GM23248 (cell line): ENCODE measurements at places on chromosomes 13 and 19. TPM values are rescaled to one million over a fixed set of nuclear protein-coding genes. Genes with fewer than 3 reads are reported as not detected.

DNA sequence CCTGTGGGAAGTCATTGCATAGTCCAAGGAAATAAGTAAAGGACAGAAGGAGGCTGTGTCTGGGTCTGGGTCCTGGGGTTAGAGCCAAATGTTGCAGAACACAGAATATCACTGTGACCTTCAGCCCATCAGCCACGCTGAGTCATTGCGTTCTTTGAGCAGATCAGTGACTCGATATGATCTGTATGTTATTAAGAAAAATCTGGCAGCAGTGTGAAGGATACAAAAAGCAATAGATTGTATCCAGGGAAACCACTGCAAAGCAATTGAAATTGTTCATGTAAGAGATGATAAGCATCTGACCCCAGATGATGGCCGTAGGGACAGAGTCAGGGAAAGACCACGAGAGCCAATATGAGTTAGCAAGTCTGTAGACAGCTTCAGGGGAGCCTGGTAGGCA is 1575.1 kb upstream of the SLC10A2 start:
- DNase-seq = no peak

DNA sequence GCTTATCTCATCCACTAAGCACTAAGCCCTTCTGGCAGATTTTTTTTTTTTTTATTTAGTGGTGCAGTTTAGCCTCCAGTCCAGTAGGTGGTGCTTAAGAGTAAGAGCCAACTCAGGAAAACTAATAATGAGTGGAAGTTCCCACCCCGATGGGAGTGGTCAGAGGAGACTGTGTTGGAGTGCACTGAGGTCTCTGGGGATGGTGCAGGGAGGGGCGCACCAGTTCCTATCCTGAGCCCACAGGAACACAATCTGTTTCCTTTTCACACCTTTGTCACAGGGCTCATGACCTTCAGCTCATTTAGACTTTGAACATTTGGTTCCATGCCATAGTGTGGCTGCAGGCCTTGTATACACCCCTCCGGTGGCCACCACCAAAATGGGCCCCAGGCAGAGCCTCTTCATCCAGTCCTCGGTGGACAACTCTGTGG is 367.4 kb downstream of the SPRY2 start:
- DNase-seq = peak; percentile 24

GRCh38 chr13:76481738-76482137 is 404.5 kb downstream of the KCTD12 start:
- no peak for DNase-seq

GRCh38 chr13:32878163-32878562 is 138.1 kb upstream of the KL start:
- DNase-seq = peak; percentile 53

- peak; percentile 76 for DNase-seq
Measured at GRCh38 chr13:106033659-106034058, 501.8 kb downstream of the EFNB2 start.

RPL18 gene
- polyA plus RNA-seq = 659 and 663 TPM in 2 replicates

SEMA6B gene
- polyA plus RNA-seq = 0.19 TPM in 1 of 2 replicates, not detected in the other

DNA sequence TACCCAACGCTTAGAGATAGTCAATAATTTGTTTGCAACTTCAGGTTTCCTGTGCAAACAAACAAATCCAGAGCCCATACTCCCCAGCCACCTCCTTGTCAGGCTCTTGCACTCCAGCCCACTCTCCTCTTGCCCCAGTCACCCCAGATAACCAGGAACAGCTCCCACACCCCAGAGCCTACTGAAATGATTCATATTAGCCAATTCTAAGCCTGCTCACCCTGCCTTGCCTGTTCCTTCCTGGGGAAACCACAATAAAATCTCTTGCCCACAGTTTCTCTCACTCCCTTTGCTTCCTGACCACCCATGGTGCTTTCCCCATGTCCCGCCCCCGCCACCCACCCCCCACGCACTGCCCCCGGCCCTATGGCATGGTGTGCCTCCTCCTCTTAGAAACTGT is 3.8 kb upstream of the ACTL9 start:
- no peak for DNase-seq

DNA sequence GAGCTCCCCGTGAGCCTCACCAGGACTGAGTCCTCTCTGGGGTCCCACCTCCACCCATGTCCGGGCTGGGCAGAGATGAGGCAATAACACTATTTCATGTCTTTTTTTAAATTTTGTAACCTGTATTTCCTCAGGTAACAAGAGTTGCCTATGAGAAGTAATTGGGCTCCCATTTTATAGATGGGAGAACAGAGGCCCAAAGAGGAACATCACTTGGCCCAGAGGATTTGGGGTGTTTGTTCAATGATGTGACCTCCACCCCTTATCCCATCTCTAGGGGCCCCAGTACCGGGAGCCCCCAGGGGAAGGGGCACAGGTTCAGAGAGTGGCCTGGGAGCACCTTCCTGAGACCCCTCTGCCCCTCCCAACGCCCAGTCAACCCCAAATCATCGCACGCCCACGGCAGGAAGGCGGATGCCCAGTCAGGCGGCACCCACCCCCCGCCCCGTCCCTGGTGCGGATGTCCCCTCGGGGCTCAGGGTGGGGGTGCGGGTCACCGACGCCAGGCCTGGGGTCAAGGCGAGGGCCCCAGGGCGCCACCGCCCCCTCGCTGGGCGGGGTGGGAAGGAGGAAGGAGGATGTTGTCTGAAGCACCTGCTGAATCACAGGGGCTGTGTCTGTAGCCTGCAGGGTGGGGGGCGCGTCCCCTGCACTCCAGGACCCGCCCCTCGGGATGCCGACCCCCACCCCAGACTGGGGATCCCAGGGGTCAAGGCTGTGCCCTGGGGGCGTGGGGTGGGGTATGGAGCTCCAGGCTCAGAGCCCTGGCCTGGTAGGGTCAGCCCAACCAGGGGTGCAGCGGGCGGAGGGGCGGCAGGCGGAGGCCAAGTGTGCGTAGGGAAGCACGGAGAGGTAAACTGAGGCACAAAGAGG is 9.0 kb upstream of the CIRBP start:
- DNase-seq = peak; percentile 67

KLK14 gene
- polyA plus RNA-seq = not detected in 2 replicates

CCL25 gene
- polyA plus RNA-seq = not detected in 2 replicates

DNA sequence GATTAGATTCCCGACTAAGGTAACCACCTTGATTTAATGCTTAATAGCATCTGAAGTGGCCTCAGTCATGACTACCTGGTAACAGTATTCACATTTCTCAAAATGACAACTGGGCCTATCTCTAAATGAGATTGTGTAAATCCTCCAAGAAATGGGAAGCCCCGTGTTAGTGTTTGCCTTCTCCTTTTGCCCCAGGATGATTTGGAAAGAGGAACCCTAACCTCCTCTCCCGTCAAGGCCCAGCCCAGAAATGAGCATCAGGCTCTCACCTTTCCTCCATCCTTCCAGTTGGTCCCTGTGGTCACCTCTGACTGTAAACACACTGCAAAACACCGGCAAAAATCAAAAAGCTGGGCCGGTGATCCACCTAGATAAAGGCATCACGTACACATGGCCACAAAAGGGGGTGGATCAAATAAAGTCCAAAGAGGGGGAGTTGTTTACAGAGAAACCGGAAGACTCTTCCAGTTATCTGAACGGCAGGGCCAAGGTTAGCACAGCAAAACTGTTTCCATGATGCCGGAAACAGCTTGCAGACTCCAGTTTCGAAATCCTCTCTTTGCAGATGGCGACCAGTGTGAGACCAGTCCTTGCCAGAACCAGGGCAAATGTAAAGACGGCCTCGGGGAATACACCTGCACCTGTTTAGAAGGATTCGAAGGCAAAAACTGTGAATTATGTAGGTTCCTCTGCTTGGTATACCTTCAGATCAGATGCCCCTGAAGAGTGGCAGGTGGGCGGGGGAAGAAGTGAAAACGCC is 16.4 kb downstream of the F10 start:
- no peak for DNase-seq

POMP gene
- polyA plus RNA-seq = 329 and 335 TPM in 2 replicates

GRCh38 chr13:45280011-45280410 is 61.0 kb downstream of the TPT1 start:
- DNase-seq = no peak

GRCh38 chr19:30146346-30146745 is 204.3 kb downstream of the URI1 start:
- no peak for DNase-seq

RNF17 gene
- polyA plus RNA-seq = not detected in 2 replicates

DNA sequence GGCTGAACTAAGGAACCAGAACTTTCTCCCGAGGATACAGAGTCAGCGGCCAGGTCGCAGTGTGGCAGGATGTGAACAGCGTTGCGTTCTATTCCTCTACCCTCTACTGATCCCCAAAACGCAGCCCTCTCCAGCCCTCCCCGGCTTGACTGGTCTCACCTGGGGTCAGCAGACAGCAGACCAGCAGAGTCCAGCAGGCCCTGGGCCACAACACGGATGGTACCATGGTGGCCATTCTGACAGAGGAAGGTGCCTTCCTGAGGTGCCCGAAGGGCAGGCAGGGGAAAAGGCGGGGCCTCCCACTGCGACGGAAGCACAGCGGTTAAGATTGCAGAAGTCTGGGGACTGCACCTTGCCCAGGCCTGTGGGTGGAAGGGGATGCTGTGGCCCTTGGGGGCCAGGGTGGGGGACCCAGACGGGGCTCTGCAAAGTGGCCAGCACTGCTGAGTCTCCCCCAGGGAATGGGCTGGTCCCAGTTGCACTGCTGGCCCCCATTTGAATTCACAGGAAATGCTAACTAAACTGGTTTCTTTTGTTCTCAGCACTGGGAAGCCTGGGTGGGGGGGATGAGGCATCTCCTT is at the start of gene ICAM3:
Gene ICAM3, minus strand, starts transcription at position 245 of the 581 bp plus-strand sequence. Its CDS starts 10 bp downstream, at position 235.
- DNase-seq = no peak

USHBP1 gene
- polyA plus RNA-seq = not detected in 2 replicates

- DNase-seq = no peak
Measured at GRCh38 chr19:40054632-40055031, 1.4 kb downstream of the ZNF780B start.

DNA sequence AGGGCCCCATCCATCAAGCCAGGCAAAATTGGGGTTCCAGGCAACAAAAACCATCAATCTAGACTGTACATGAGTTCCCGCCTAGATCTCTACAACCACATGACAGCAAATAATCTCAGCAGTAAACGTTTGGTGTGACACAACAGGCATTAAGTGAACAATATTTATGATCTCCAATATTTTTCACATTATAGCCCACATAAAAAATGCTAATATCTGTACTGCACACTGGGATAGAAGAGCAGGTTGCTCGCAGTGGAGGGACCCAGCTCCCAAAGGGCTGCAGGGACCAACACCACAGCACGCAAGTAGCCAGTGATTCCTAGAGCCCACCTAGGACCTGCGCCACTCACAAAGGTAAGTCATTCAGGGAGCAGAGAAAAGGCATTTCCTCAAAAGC is 25.9 kb downstream of the LATS2 start:
- DNase-seq = no peak

- no peak for DNase-seq
Measured at GRCh38 chr19:32688311-32688710, 3.3 kb upstream of the NUDT19 start.

DNA sequence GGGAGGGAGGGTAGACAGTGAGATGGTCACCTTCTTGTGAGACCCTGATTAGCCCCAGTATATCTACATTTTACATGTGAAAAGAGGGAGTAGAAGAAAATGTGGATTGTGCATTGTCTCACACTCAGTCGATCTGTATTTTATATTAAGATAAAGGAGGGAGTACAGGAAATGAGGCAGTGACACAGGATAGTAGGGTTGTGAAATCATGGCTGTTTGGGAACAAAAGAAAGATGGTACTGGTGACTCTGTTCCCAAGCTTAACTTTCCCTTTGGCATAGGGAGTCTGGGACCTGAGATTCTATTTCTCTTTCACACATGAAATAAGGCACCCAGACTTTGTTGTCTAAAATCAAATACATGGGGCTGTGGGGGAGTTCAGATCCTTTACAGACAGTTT is 194.7 kb downstream of the ABCC4 start:
- no peak for DNase-seq

DNA sequence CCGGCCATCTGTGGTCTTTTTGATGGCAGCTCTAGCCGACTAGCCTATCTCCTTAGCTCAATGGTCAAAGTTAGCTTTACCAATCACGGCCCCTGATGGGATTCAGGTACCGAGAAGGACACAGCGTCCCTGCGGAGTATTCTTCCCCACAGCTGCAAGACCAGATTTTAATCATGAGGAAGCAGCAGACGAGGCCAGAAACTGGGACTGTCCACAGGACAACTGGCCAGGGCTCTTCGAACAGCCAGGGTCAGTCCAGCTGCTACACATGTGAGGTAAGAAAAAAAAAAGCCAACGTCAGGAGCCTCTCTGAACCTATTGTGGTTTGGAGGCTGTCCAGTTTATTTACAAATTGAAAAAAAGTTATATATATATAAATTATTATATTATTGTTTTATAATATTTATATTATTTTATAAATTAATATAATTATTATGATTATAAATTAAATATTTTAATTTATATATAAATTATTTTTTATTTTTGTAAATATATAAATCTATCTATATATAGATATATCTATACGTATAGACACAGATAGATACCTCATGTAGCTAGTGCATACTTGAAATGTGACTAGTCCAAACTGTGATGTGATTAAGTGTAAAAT is 10.8 kb downstream of the RINL start:
- DNase-seq = no peak

PRR12 gene
- polyA plus RNA-seq = 0.85 and 0.86 TPM in 2 replicates

DNA sequence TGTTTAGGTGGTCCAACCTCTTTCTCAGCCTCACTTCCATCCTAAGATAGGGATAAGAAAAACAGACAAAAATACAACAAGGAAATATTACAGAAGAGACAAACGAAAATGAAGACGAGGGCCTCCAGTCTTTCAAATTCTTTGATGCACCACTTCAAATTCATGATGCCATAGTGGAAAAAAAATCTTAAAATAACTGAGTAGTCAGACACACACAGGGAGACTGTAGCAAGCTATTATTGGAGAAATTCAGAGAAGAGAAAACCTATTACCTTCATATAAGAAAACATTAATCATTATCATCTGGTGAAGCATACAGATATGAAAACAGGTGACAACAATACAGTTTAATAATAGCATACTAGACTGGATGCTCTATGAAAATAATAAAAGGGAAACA is 548.2 kb downstream of the KCTD12 start:
- DNase-seq = no peak

DNA sequence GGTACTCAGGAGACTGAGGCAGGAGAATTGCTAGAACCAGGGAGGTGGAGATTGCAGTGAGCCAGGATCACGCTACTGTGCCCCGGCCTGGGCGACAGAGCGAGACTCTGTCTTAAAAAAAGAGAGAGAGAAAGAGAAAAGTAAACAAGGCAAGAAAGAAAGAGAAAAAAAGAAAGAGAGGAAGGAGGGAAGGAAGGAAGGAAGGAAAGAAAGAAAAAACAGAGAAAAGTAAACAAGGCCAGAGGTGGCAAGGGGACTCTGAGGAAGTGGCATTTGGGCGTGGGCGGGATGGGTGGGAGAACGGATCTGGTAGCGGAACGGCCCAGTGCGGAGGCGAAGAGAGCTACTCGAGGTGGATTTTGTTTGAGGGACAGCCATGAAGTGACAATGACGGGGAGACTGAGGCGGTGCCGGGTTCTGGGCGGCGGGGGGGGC is 7.5 kb upstream of the ARRDC2 start:
- DNase-seq = no peak
